Right ventricle myocardium inferior (tissue), 1 donor: ENCODE measurements at places on chromosomes 6 and 20.

GRCh38 chr20:10590950-10591671 lies 82.7 kb downstream of the JAG1 start:
- no peak for DNase-seq

DNA sequence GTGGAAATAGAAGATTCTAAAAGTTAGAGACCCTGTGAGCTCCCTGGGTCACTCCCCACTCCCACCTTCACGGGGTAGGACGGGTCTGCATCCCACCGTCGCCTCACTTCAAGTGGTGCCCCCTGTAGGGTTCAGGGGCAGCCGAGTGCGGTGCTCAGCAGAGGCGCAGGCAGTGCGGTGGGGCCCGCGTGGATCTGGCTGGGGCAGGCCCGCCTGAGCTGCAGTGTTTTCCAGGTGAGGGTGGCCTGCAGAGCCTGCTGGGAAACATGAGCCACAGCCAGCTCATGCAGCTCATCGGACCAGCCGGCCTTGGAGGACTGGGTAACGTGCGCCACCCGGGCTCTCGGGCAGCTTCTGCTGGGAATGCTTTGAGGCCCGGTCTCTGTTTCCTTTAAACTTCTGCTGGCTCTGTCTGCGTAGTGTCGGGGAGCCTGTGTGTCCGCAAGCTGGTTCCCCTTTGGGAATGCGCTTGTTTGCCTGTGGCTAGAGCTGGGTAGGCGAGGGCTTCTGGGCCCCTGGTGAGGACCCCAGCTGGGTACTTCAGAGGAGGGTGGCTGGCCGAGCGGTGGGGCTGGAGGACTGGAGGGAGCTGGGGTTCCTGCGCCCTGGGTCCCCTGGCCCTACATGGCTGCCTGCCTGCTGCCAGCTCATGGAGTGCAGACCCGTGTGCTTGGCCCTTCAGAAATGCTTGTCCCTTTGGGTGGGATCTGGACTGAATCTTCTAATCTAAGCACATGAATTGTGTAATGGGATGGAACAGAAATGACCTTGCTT lies 3.8 kb downstream of the ADRM1 start:
- DNase-seq: peak; percentile 63

- DNase-seq: no peak
These were observed 1.7 kb upstream of the SLC22A2 start for GRCh38 chr6:160260367-160260766.

DNA sequence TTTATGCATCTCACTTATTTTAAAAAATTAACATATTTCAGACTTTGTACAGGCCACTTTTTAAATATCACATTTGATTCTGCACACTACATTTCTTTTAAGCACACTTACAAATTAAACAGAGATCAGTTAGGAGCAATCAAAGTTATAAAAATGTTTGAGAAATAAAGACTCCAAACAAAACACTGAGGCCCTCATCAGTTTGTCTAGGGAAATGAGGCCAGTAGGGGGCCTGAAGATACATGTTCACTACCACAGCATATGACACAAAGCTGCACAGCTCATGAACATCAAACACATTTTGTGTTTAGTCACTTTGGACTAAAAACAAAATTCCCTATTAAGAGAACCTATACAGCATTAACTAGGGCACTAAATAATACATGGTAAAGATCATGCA lies 180.5 kb downstream of the PDE7B start:
- DNase-seq: no peak

- peak; percentile 20 for DNase-seq
These were observed 98.2 kb downstream of the THBS2 start for GRCh38 chr6:169155481-169155880.

GRCh38 chr6:106702451-106703110 lies 73.2 kb downstream of the QRSL1 start:
- no peak for DNase-seq

- peak; percentile 80 for DNase-seq
These were observed 32.9 kb downstream of the COX4I2 start for GRCh38 chr20:31670371-31671228.

- no peak for DNase-seq
These were observed 285.8 kb upstream of the SULF2 start for GRCh38 chr20:48070991-48071652.

DNA sequence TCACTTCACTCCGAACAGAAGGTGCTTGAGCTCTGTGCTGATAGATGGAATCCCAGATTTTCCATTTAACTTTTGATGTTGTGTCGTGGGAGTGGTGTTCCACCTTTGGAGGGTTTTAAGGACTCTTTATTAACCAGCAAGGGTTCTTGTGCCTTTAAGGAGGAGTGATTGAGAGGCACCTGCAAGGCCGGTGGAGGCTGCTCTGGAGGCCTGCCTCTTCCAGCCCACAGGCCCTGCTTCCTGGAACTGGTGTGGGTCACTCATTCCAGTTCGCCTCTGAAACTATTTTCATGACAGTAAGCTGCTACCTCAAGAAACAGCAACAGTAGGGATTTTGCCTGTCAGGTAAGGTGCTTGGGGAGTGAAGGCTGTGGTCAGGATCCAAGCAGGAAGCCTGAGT lies 58.8 kb upstream of the APCDD1L start:
- DNase-seq: no peak

DNA sequence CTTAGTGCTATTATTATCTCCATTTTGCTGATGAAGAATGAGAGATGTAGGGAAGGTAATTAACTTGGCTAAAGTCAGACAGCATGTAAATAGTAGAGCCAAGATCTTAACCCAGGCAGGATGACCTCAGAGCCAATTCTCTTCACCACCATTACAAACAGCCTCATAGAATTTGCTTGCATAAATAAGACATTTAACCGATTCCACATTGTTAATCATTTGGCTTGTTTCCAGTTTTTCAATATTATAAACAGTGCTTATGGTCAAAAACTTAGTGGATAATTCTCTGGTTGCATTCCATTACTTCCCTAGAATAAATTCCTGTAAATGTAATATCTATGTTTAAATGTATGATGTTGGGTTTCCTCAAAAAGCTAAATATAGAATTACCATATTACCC lies 19.1 kb upstream of the PRDM1 start:
- no peak for DNase-seq

GRCh38 chr20:3889489-3890397 lies 556 bp downstream of the PANK2 start:
- DNase-seq: no peak

- DNase-seq: no peak
These were observed 56.9 kb upstream of the NXT1 start for GRCh38 chr20:23293689-23294088.

DNA sequence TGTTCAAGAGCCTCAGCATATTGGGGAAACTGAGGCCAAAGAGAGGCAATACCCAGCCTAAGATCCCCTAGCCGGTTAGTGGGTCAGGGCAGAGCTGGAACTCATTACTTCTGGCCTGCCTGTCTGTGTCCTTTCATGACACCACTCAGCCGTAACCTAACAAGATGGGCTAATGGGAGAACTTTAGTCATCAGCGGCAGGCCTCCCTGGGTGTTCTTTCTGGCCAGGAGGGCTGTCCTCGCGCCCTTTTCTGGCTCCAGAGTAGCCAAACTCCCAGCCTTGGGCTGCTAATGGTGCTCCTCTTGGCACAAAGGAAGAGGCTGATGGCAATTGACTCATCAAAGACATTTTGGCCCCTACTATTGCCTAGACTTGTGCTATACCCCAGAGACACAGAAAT lies 76.6 kb downstream of the NCR2 start:
- DNase-seq: no peak
